ENCODE measurements at places on chromosomes 5 and 9.
A peak's percentile ranks its signal among the peaks of the same experiment; 100 is the strongest.

GRCh38 chr9:116661037-116661954 lies 25.8 kb upstream of the TRIM32 start:
- ATAC-seq: peak; percentile 99

DNA sequence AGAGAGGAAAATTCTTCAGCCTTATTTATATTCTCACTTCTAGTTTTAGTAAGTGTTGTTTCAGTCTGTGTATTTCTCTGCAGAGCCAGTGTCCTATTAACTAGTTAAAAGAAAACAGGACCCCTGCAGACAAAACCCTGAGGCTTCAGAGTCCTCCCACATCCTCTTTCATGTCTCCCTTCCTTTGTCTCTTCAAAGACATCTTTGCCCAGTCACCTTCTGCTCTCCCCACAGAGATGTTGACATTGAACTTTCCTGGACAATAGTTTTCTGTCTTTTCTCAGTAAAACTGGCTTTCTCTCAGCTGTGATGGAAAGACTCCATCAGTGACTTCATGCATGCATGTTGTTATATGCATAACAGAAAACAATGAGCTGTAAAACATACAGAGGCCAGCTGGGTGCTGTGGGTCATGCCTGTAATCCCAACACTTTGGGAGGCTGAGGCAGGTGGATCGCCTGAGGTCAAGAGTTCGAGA lies 20.2 kb downstream of the GRAMD2B start:
- no peak for ATAC-seq

- no peak for ATAC-seq
Measured at GRCh38 chr9:100375658-100376057, 22.9 kb upstream of the TEX10 start.

DNA sequence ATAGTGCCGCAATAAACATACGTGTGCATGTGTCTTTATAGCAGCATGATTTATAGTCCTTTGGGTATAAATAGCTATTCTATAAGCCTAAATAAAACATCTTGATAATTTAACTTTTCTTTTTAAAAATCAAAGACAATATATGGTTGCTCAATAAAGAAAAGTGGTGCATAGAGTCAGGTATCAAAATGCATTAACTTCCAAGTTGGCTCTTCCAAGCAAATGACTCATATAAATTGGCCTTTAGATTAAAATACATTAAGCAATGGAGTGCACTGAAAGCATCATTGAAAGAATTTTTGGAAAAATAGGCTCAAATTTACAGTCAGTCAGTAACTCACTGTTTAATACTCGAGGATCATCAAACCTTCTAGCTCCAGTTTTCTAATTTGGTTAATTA lies 106.6 kb downstream of the PLCXD3 start:
- no peak for ATAC-seq

- ATAC-seq: no peak
Measured at GRCh38 chr5:77316871-77317661, 106.6 kb downstream of the PDE8B start.

- ATAC-seq: no peak
Measured at GRCh38 chr5:135238622-135239452, 160.2 kb downstream of the MACROH2A1 start.

DNA sequence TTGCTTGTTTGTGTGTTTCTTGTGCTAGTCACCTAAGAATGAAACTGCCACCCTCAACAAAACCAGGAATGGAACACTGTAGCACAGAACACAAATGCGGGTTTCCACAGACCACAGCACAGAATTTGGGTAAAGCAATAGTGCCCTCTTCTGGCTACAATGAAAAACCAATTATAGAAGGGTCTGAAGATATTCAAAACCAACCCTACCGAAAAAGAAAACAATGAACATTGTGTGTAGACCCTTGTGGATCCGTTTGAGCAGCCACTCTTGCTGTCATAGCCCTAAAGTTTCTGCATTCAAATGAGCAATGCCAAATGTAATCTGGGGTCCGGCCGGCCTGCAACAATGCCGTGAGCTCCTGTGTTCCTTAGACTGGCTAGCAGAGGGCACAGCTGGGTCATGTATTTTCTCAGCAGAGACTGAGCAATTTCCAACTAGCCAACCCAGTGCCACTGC lies 8.3 kb upstream of the ENC1 start:
- peak; percentile 96 for ATAC-seq

DNA sequence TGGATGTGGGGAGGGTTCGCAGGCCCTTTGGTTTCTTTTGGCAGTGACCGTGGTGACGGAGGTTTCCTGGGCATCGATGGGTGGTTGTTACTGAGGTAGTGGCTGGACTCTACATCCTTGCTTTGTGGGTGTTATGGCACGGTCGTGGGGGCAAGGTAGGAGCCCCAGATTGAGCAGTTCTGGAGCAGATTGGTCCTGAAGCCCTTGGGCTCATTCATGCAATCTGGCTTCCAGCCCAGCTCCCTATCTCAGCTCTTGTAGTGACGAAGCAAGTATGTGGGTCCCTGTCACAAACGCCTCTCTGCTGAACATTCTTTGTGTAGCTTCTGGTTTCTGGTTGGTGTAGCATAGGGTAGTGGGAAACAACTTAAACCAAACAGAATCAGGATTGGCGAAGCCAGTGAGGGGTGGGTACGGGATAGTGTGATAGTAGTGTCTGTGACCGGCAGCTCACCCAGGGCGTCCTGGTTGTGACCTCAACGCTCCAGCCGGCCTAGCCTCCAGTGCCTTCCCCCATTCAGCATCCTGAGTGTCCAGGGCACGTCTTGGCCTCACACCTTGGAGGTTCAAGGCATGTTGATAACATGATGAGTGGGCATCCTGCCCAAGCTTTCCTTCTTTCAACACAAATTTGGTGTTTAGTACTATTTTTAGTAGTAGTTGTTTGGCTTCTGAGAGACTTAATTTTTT lies 2.9 kb downstream of the NDUFS6 start:
- no peak for ATAC-seq

DNA sequence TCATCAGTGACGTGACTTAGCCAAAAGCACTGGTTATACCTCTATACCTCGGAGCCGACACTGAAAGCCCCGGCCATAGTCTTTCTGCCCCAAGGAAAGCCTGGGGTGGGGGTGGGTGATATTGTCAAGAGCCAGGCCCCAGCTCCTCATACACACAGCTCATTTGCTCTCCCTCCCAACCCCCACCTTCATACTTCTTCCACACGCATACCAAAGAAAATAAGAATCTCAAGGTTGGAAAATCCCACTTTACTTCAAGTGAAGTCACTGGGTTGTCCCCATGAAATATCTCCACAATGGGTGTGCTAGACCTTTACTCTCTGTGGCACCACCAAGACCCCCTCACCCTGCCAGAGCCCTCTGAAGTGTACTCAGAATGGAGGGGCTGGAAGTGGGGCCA lies 27.1 kb upstream of the MGAT1 start:
- ATAC-seq: no peak

- ATAC-seq: no peak
Measured at GRCh38 chr9:86324901-86325300, 29.3 kb downstream of the TUT7 start.

DNA sequence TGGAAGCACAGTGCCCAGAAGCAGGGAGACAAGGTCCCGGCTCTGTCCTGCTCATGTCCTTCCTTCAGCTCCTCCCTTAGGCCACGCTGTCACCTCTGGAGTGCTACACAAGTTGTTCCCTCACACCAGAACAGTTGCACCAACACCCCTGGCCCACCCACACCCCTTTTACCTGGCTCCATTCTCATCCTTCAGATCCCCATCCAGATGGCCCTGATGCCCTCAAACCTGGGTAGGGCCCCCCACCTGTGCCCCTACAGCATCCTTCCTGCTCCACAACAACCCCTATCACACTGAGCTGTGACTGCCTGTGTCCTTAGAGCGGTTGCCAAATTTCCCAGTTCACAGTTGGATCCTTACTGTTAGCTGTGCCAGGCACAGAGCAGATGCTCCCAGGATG lies 29.2 kb downstream of the ANKS6 start:
- ATAC-seq: no peak

- ATAC-seq: no peak
Measured at GRCh38 chr9:86974421-86974820, 27.1 kb upstream of the GAS1 start.

- no peak for ATAC-seq
Measured at GRCh38 chr5:11497651-11498050, 406.6 kb downstream of the CTNND2 start.

GRCh38 chr9:36905101-36906066 lies 128.7 kb downstream of the PAX5 start:
- no peak for ATAC-seq

DNA sequence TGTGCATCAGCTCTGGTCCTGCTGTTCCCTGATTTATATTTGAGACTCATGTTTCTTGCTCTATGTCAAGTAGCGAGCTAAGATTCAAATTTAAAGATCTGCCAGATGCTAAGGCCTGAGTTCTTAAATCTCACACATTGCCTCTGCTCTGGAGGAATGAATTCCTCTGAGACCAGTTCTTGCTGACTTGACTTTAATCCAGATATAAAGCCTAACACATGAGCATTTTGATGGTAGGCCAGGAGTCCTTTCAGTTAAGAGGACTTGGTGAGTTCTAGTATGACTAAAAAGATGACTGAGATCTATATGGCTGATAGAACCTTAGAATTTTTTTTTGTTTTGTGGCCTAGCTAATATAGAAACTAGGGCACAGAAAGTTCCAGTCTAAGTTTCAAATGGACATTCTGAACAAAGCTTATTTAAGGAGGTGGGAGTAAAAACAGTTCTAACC lies 1.3 kb upstream of the INIP start:
- ATAC-seq: no peak

DNA sequence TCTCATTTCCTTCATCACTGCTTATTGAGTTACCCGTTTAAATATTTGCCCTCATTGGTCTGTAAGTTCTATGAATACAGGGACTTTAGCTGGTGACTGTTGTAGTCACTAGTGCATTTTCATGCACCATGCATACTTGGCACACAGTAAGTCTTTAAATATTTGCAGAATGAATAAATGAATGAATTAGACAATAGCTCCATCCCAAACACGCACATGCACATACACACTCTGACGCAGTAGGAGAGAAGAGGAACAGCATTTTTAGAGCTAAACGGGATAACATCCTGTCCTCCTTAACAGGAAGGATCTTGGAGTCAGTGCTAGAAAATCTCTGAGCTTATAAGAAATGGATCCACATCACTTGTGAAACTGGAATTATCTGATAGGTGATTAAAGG lies 447.7 kb downstream of the KIF4B start:
- no peak for ATAC-seq

- no peak for ATAC-seq
Measured at GRCh38 chr5:83467371-83468035, 4.0 kb upstream of the VCAN start.

- ATAC-seq: no peak
Measured at GRCh38 chr9:106616851-106617345, 246.1 kb upstream of the ZNF462 start.

DNA sequence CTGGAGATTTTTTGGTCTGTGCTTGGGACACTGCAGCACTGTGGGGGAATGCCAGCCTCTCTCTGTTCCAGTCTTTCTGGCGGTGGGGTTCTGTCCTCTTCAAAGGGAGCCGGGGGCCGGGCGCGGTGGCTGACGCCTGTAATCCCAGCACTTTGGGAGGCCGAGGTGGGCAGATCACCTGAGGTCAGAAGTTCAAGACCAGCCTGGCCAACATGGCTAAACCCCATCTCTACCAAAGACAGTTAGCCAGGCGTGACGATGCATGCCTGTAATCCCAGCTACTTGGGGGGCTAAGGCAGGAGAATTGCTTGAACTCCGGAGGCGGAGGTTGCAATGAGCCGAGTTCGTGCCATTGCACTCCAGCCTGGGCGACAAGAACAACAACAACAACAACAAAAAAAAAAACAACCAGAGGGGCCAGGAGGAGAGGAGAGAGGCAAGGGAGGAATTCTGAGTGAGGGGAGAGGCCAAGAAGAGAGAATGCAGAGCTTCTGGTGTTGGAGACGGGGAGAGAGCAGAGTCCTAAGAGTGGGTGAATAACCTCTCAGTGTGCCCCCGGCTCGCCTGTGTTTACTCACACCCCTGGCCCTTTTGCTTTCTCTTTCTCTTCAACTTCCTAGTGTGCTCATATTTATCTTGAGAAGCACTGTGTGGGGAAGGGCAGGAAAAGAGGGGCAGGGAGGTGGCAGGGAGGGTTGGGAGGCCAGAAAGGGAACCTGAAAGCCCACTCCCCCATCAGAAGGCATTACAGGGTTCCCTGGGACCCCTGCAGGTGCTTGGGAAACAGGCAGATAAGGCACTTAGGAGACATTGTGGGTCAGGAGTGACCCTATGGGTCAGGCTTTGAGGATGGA lies 3.2 kb upstream of the SET start:
- no peak for ATAC-seq

- peak; percentile 80 for ATAC-seq
Measured at GRCh38 chr5:177111720-177112394, 21.7 kb upstream of the NSD1 start.

- ATAC-seq: no peak
Measured at GRCh38 chr5:68725905-68726683, 367.7 kb upstream of the SLC30A5 start.

- no peak for ATAC-seq
Measured at GRCh38 chr9:124454791-124455443, 4.7 kb downstream of the ADGRD2 start.

GRCh38 chr9:33884856-33885701 lies 68.1 kb downstream of the UBE2R2 start:
- peak; percentile 83 for ATAC-seq

GRCh38 chr5:116137544-116138378 lies 52.9 kb downstream of the COMMD10 start:
- peak; percentile 73 for ATAC-seq

DNA sequence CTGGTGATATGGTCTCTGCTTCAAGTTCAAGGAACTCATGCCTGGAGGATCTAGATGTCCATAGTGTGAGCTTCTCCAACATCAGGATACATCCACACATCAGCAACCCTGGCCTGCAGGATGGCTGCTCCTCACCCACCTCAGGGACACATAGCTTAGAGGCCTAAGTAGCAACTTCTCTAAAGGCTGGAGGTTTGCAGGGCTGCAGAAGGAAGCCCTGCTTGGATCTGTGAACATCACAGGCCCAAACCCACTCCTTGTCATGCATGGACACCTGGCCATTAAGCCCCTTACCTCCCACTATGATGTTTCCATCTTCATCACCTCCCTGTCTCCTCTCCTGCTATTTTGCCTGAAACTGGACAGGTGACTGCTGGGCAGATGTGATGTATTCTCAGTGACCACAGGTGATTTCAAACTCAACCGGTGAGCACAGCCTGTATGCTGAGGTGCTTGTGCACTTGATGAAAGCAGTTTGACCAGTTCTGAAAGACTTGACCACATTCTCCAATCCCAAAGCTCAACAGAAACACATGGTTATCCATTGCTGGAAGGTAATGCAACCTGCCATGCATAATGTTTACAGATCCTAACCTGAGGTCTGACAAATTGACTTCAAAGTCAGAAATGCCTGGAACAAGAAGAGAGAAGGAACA lies 205.2 kb downstream of the FSTL4 start:
- no peak for ATAC-seq

GRCh38 chr9:88308831-88309560 lies 79.2 kb upstream of the SPIN1 start:
- no peak for ATAC-seq

- no peak for ATAC-seq
Measured at GRCh38 chr5:10376544-10376943, 23.0 kb downstream of the MARCHF6 start.

DNA sequence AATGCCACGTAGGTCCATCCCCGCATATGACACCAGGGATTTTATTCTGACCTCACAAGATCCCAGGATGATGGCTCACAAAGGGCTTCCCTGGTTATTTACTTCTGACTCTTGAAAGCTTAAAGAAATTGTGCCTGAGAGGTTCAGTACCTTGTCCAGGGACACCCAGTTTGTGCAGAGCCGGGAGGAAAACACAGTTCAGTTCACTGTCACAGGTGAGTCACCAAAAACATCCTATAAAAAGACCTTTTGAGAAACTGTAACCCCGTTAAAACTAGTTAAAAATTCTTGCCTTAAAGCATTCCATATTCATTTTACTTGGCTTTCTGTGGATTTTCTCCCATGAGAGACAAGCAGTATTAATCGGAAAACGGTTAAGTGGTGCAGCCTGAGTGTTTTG lies 56.6 kb downstream of the ZNF510 start:
- ATAC-seq: no peak
